ENCODE measurements at places on chromosomes 7 and 10. TPM values are rescaled to one million over a fixed set of nuclear protein-coding genes. Genes with fewer than 3 reads are reported as not detected.

- no peaks in the 10 kb centered on the region for H3K36me3 ChIP-seq
- no peaks in the 10 kb centered on the region for H3K4me1 ChIP-seq
- H3K4me3 ChIP-seq = no peak overlapping the region
- no peak for DNase-seq
These were observed 362.8 kb upstream of the MBL2 start for GRCh38 chr10:53135213-53135896.

DNA sequence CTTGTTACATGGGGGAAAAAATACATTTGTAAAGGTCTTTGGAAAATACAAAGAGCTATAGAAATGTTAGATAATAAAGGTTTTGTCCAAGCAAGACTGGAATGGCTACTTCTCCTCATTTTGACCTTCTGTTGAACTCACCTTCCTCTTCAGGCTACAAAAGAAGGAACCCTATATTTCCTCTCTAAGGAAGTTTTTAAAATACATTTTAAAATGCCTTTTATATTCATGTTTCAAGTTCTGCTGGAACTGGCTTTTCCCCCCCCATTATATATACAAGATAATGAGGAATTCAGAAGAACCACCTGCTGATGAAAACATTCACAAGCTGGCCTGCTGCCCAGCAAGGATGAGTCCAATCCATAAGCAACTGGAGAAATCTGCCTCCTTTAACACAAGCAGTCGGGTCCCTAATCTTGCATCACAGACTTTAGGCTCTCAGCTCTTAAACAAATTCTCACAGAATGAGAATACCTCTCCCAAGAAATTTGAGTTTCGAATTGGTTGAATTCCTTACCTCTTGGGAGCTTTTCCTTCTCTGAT is 44.6 kb downstream of the MTERF1 start:
- no peaks in the 10 kb centered on the region for H3K4me1 ChIP-seq
- no peaks in the 10 kb centered on the region for H3K36me3 ChIP-seq
- DNase-seq = no peak
- H3K4me3 ChIP-seq = no peak overlapping the region
- H3K27me3 ChIP-seq = no peaks in the 10 kb centered on the region
- H3K27ac ChIP-seq = no peak overlapping the region

- no peaks in the 10 kb centered on the region for H3K27me3 ChIP-seq
- H3K4me1 ChIP-seq = no peaks in the 10 kb centered on the region
- DNase-seq = no peak
- no peak overlapping the region for H3K4me3 ChIP-seq
These were observed 11.1 kb downstream of the CHST3 start for GRCh38 chr10:71975087-71975870.

DNA sequence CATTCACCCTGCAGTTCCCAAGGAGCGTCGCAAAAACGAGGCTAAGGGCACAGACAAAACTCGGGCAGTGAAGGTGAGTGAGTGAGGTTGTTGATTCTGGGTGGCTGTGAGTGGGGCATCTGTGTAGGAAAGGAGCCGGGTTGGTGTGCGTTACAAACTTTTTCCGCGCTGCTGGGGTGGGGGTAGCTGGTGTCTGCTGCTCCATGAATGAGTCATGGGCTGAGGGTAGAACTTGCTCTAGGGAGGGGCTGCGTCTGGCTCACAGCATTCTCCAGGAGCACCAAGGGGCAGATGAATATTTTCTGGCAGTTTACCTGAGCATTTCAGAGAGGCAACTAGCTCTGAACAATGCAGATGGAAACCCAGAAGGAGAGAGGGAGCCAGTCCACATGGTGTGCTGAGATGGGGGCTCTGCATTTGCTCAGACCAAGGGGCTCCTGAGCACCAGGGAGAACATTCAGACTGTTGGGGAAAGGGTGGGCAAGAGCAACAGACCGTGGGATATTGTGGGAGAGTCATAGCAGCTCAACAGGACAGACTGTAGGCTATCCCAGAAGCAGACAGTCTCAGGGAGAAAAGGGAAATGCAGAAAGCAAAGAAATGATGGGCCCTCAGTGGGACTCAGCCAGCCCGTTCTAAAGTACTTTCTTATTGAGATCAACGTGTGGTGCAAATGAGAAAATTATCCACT is 18.8 kb downstream of the NOBOX start:
- H3K4me1 ChIP-seq = peaks cover 3% of the 10 kb centered on the region
- no peak overlapping the region for H3K4me3 ChIP-seq
- peaks cover 10% of the 10 kb centered on the region for H3K36me3 ChIP-seq
- DNase-seq = peak; percentile 34
- H3K27me3 ChIP-seq = no peaks in the 10 kb centered on the region

GRCh38 chr10:2978111-2978510 is 89.2 kb upstream of the PFKP start:
- no peaks in the 10 kb centered on the region for H3K4me1 ChIP-seq
- H3K36me3 ChIP-seq = no peaks in the 10 kb centered on the region
- no peaks in the 10 kb centered on the region for H3K27me3 ChIP-seq
- H3K27ac ChIP-seq = no peak overlapping the region
- no peak for DNase-seq
- no peak overlapping the region for H3K4me3 ChIP-seq

DNA sequence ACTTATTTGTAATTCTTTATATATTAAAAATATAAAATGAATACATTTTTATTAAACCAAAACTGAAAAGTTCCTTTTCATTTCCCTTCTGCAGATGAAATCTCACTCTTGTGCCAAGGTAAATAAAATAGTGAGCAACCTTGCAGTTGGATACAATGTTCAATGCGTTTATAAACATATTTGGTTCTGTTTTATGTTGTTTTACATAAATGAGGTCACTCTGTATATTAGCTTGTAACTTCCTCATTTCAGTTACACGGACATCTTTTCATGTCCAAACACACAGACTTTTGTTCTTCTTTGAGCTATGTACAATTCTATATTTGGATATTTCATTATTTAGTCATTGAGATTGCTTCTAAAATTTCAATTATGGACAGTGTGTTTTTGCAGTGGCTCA is 107.7 kb downstream of the BBS9 start:
- no peaks in the 10 kb centered on the region for H3K27me3 ChIP-seq
- H3K27ac ChIP-seq = no peak overlapping the region
- no peaks in the 10 kb centered on the region for H3K4me1 ChIP-seq
- H3K4me3 ChIP-seq = no peak overlapping the region

GRCh38 chr7:130114776-130115175 is 44.4 kb downstream of the KLHDC10 start:
- H3K27ac ChIP-seq = no peak overlapping the region
- no peak overlapping the region for H3K4me3 ChIP-seq
- H3K27me3 ChIP-seq = no peaks in the 10 kb centered on the region
- DNase-seq = no peak
- H3K4me1 ChIP-seq = no peaks in the 10 kb centered on the region

DNA sequence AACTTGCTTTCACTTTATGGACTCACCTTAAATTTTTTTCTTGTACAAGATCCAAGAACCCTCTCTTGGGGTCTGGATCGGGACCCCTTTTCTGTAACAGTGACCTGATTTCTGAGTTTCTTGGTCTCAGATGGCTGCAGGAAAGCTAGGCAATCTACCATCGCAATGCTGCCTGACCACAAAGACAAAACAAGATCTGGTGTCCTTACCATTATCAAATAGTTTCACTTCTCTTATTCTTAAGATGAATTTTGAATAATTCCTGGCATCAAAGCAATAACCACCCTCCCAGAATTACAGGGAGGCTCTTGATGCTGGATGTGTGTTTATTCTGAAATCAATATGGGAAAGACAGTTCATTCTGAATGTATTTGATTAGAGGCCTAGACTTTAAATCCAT is 77.4 kb upstream of the FRMD4A start:
- no peaks in the 10 kb centered on the region for H3K27me3 ChIP-seq
- H3K4me3 ChIP-seq = no peak overlapping the region
- no peaks in the 10 kb centered on the region for H3K4me1 ChIP-seq
- no peaks in the 10 kb centered on the region for H3K36me3 ChIP-seq
- no peak overlapping the region for H3K27ac ChIP-seq
- no peak for DNase-seq

DNA sequence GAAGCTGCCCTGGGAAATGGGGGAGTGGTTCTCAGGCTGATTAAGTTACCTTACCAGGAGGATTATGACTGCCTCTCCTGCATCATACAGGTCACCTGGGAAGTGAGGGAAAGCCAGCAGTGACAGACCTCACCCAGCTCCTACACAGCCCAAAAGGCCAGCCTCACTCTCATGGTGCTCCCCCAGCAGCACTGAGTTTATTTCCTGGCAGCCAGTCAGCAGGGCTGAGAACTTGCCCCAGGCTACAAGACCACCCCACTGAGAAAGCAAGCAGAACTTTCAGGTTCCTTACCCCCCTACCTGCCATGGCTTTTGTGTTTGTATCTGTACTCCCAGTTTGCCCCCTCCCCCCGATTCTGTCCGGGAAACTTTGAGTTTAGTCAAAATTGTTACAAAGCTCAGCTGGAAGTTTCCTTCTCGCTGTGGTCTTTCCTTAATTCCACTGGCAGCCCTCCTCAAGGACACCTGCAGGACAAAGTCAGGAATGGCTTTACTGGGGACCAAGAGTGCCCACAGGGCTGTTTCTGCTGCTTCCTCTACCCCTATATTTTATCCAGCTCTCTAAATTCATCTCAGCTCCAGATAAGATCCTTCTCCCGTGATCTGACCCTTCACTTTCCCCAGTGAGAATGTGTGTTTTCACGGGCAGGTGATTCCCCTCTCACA is 649.8 kb upstream of the MBL2 start:
- DNase-seq = no peak
- H3K27me3 ChIP-seq = no peaks in the 10 kb centered on the region
- no peaks in the 10 kb centered on the region for H3K4me1 ChIP-seq
- H3K27ac ChIP-seq = no peak overlapping the region

DNA sequence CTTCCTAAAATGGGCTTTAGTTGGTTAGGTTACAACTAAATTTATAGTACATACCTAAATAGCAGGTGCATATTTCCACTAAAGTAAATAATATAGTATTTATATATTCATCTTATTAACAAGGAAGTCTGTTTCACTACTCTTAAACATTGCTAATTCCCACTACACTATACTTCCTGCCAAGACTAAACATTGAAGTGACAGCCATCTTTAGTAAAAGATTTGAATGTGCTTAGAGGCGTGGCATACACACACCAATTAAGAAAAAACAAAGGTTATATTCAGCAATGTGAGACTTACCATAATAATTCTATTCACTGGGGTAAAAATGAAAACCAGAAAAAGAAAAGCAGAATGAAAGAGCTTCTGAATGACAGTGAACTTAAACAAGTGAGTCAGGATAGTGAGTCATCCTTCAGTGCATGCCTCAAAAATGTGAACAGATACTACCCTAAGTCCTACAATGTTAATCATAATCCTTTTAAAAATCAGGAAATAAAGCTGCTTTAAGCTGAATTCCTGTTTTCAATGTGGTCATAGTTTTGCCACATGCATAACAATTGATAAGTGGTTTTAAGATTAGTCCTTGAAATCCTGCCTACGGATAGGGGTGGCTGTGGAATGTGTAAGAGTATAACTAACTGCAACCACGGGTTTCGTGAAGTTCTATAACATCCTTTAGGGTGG is 59.4 kb downstream of the USP6NL start:
- no peak for DNase-seq
- no peaks in the 10 kb centered on the region for H3K4me1 ChIP-seq
- H3K4me3 ChIP-seq = no peak overlapping the region
- no peak overlapping the region for H3K27ac ChIP-seq

- H3K36me3 ChIP-seq = no peaks in the 10 kb centered on the region
- H3K4me1 ChIP-seq = no peaks in the 10 kb centered on the region
- H3K4me3 ChIP-seq = no peak overlapping the region
- DNase-seq = no peak
- no peaks in the 10 kb centered on the region for H3K27me3 ChIP-seq
These were observed 164.1 kb downstream of the PRKAG2 start for GRCh38 chr7:151712810-151713125.

DNA sequence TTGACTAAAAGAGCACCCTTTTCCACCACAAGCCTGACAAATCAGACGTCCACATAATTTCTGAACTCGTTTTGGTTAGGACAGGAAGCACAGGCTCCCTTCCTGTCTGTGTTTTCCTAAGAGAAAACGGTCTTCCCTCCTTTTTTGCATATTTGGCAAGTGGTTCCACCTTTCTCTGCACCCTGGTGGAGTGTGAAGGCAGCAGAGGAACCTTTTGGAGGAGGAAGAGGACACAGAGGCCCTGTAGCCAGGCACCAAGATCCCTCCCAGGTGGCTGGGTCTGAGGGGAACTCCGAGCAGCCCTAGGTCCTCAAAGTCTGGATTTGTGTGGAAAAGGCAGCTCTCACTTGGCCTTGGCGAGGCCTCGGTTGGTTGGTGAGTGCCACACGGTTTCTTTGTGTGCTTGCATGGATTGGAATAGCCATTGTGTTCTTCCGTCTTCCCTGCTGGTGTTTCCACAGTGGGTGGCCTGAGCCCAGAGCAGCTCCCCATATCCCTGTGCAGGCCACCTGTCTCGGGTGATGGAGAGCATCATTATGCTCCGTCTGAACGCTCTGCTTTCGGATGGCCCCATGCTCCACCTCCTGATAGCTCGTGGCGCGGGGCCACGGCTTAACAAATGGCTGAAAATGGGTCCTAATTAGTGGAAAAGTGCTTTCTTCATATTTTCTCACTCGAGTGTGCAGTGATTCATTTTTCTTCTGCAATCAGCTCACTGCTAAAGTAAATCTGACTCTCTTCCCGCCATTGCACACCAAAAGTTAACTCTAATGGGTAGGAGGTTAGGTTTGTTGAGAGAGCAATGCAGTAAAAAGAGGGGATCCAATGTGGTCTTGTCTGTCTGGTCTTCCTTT is 4.2 kb downstream of the IKZF1 start:
- peaks cover 10% of the 10 kb centered on the region for H3K4me1 ChIP-seq
- no peak for DNase-seq
- peaks cover 8% of the 10 kb centered on the region for H3K27me3 ChIP-seq
- H3K4me3 ChIP-seq = no peak overlapping the region

GRCh38 chr7:12373580-12374263 is 29.9 kb downstream of the VWDE start:
- no peak overlapping the region for H3K4me3 ChIP-seq
- no peak for DNase-seq
- H3K36me3 ChIP-seq = no peaks in the 10 kb centered on the region
- H3K4me1 ChIP-seq = no peaks in the 10 kb centered on the region
- no peaks in the 10 kb centered on the region for H3K27me3 ChIP-seq
- H3K27ac ChIP-seq = no peak overlapping the region

The CPA4 gene
- total RNA-seq = not detected

The VAX1 gene
- total RNA-seq = not detected

The RARRES2 gene
- total RNA-seq = 254 TPM

The GRID2IP gene
- total RNA-seq = 1.0 TPM

Measured in H1 (cell line).